Muscle of arm (tissue), 14 donors: ENCODE measurements at places on chromosomes 13 and 19.

DNA sequence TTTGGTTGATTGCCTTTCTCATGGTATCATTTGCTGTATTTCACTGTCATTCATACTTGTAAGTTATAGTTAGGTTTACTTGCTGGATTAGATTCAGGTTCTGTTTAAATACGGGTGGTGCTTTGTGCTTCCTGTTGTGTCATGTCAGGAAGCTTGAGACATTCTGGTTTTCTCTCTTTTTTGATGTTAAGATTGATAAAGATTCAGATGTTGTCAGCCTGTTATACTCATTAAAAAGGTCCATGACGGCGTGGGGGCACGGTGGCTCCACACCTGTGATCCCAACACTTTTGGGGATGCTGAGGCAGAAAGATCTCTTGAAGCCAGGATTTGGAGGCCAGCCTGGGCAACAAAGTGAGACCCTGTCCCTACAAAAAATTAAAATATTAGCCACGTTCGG, 45.7 kb downstream of the NAA16 start:
- DNase-seq: no peak

- DNase-seq: no peak
These were observed 95.2 kb downstream of the FRY start for GRCh38 chr13:32126756-32127155.

GRCh38 chr13:34696296-34696695, 245.8 kb upstream of the NBEA start:
- no peak for DNase-seq

DNA sequence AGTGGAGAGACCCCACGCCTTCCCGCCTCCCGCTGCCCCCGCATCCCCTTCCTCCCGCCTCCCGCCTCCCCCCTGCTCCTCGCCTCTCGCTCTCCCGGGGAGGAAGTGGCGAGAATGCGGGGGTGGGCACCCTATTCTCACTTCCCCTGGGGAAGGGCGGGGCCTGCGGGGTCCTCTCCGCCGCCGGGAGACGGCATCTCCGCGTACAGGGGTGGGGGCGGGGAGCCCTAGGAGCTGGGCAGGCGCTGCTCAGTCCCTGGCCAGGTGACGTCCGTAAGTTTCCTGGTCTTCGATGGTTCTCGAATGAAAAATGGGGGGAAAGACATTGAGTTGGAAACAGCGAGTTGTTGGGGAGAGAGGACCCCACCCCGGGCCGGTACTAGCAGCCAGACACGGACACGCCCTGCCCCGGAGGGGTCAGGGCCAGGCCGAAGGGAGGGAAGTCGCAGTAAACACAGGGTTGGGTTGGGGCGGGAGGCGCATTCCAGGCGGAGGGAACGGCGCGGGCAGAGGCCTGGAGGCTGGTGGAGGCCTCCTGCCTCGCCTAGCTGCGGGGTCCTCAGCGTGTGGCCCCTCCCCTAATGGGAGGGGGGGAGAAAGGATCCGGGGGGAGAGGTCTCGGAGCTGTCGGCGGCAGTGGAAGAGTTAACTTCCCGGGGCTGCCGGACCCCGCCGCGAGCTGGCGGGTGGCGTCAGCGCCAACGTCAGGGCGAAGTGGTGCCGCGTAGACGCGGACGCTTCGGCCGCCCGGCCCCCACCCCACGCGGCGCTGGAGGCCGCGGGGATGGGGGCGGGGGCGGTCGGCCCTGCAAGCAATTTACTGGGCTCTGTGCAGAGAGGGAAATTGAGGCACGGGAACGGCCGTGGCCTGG, 10.4 kb upstream of the JUND start:
- peak; percentile 86 for DNase-seq

- no peak for DNase-seq
These were observed 160.5 kb downstream of the TM9SF2 start for GRCh38 chr13:99661791-99662190.

DNA sequence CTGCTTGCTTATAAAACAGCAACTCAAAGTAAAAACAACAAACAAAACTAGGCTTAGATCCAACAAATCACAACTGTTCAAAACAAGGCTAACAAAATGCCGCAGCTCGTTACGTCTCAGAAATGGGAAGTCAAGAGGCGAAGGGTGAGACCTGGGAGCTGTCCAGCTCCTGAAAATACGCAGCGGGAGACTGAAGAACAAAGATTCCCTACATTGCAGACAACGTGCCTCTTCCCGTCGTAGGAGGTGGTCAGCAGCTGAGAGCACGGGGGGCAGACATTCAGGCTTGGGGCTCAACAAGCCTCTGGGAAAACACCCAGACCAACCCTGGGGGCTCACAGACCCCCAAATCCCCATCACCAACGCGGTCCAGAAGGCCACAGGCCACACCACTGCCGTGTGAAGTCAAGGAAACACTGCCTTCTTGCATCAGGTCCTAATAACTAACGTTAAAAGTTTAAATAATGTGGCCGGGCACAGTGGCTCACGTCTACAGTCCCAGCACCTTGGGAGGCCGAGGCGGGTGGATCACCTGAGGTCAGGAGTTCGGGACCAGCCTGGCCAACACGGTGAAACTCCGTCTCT, 13.5 kb downstream of the PLPP2 start:
- DNase-seq: peak; percentile 36

DNA sequence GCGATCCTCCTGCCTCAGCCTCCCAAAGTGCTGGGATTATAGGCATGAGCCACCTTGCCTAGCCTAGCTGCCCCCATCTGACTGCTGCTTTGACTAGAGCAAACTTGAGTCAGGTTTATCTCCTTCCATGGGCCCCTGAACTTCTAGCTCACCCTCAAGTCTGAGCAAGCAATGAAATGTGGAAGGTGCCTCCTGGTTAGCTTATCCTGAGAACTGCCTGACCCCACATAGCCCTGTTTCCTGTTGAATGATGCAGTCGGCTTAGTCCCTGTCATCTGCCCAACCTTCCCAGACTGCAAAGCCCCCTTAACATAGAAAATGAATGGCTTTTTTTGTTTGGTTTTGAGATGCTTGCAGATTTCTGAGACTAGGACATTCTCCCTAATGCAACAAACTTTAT, 8.9 kb upstream of the TMEM160 start:
- no peak for DNase-seq
